ENCODE measurements at places on chromosomes 5 and 9.
A peak's percentile ranks its signal among the peaks of the same experiment; 100 is the strongest.

DNA sequence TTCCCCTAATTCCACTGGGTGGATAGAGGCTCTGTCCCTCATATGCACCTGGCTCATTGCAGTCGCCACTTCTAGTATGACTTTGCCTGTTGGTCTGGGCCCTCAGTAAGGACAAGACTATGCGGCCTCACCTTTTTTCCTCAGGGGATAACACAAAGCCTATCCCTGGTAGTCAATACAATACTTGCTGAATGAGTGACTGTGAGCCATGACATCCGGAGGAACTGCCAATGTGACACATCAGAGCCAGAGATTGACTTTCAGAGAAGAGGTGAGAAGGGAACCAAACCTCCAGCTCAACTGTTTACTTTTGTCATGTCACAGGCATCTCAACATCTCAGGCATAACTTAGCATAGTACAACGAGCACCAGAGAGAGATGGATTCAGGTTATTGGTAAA lies 371.3 kb downstream of the DMRT2 start:
- no peak for DNase-seq

DNA sequence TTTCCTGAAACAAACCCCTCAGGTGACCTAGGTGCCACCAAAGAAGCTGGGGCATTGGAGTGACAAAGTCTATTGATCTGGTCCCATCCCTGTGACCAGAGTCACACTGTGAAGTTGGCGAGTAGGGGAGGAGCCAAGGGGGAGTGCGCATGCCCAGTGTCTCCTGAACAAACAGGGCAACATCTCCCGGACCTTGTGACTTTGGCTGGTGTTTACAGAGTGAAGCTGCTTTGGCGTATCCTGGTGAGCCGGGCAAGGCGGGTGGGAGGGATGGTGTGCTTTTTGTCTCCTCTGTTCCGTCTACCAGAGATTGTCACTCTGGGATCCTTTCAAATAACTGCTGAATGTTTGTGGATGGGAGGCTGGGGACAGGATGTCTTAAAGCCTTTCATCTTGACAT lies 204.5 kb downstream of the HSPA4 start:
- DNase-seq = no peak

GRCh38 chr9:130639866-130640555 lies 24.4 kb upstream of the PRDM12 start:
- DNase-seq = no peak

DNA sequence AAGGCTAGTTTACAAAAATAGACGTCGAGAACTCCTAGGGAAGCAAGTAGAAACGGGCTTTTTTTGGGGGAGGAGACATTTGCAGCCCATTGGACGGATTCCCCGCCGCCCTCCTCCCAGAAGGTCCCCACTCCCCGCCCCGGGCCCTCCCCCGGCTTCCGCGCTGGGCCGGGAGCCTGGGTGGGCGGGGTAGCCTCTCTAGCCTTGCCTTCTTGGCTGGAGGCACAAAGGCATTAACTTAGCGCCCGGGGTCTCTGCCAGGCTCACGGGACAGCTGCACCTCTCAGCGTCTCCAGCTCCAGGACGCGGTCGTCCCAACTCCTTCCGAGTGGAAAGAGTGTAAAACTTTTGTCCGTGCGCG lies at the start of gene DMRTA1:
Gene DMRTA1 (plus strand): TSS at position 236 of the 361 bp plus-strand sequence. CDS start 242 bp downstream, outside the sequence.
- DNase-seq = peak; percentile 81

DNA sequence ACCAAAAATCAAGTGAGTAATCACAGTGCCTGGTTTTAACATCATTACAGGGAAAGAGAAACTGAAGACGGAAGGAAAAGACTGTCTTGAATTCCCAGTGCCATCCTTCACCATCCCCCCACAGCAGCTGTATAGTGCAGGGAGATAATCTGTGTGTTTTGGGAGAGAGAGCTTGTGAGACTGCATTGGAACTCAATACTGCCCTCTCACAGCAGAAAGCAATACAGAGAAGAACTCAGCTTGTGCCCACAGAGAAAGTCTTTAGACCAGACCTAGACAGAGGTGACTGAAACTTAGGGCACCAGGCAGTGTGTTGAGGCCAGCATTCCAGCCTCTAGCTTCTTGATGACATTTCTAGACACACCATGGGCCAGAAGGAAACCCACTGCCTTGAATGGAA lies 754.7 kb upstream of the CDH6 start:
- no peak for DNase-seq

- no peak for DNase-seq
These were observed 54.7 kb upstream of the TTC39B start for GRCh38 chr9:15361737-15362136.

DNA sequence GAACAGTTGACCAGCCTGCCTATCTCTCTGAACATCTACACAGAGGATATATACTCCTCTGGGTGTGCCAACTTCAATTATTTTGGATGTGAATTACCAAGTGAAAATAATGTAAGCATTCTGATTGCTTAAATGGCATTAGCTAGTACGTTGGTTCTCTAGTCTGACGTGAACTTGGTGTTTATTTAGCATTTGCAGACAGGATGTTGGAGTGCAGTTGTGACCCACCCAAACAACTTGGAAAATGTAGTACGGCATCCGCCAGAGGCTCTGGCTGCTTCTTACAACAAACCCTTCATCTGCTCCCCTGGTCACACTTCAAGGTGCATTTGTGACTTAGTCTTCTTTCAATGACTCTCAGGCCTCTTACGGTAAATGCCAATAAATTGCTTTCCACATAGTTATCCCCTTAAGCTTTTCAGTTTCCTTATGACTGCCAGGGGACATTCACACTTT lies 616.6 kb downstream of the PDE4D start:
- no peak for DNase-seq

DNA sequence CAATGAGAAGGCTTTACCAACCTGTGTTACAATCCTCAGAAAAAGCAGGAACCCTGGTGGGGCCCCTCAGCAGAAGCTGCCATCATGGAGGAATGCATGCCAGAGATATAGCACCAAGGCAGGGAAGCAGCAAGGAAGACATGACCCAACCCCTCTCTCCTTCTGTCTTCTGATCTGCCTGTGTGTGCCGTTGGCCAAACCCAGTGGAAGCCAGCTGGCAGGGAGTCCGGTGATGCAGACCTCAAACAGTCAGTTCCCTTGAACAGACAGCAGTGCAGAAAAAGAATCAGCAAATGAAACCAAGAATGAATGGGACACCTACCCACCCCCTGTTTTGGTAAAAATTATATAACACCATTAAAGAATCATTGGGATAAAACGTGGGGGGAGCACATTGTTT lies 234.2 kb downstream of the ZNF608 start:
- DNase-seq = peak; percentile 9

GRCh38 chr5:109388407-109388806 lies 21.4 kb downstream of the PJA2 start:
- peak; percentile 31 for DNase-seq

- no peak for DNase-seq
These were observed 2.0 kb upstream of the CEP72 start for GRCh38 chr5:610011-610743.

- no peak for DNase-seq
These were observed 462.1 kb upstream of the GRAMD2B start for GRCh38 chr5:125961150-125961549.

DNA sequence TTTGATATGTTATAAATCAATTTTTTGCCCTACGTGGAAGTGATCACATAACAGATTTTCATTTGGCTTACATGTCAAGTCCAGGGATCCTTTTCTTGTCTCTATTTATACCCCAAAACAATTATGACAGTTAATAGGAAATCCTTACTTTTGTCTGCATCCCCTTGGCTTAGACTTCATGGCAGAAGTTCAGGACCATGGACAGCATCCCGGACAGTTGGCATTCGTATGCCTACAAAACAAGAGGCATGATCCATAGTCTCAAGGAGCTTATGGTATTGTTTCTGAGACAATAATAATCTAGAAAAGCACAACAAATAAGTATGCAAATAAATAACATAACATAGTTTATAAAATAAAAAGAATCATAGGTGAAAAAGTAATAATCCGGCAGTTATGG lies 214.3 kb upstream of the GRIA1 start:
- DNase-seq = peak; percentile 4

DNA sequence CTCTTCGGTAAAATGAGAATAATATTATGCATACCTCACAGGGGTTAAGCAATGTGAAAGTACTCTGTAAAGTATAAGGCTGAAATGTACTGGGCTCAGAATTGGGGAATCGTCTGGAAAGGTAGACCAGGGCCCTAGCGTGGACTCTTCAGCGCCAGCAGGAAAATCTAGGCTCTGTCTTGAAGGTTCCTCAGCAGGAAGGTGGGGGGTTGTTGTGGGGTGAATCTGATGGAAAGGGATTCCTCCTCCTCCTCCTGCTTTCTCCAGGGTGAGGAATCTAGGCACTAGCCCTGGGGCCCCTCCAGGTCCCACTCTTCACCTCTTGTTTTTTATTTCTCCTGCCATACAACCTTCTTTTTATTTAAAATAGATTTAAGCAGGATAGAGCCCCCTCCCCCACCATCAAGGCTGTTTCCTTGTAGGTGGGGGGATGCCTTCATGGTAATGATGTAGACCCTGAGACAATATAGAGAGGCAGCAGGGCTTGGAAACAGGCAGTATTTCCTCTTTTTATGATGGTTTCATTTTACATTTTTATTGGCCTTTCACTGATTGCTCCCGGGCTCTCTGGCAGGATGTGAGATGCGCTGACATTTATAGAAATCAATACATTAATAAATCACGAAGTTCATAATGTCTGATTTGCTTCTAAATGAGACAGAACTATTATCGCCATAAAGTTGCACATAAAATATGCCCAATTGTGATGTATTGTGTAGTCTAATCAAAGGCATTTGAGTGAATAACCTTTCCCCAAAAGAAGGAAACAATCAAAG lies 78.9 kb upstream of the GABRP start:
- no peak for DNase-seq

GRCh38 chr9:109440117-109440515 lies 58.0 kb downstream of the PTPN3 start:
- DNase-seq = no peak

- peak; percentile 48 for DNase-seq
These were observed at the start of gene PBX3 for GRCh38 chr9:125747053-125747764. TSS of gene PBX3 (plus strand) at chr9:125747373.

- no peak for DNase-seq
These were observed 19.8 kb upstream of the AIF1L start for GRCh38 chr9:131076347-131077195.

GRCh38 chr5:170985486-170985885 lies 123.7 kb downstream of the RANBP17 start:
- DNase-seq = no peak

DNA sequence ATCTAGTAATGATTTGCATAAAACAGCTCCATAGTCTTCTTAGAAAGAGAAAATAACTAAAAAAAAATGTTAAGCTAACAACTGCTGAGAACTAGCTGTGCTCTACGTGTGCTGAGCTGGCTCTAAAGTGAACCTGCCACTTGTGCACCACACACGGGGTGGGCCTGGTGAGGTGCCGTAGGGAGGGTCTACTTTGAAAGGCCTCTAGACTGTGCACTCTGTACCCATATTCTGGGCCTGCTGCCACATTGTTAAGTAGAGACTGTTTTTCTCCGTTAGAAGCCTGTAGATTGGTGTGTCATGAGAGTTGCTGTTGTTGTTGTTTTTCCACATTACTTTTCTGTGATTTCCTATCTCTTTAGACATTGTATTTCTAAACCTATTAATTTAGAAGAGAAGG lies 93.9 kb downstream of the CD180 start:
- DNase-seq = no peak

DNA sequence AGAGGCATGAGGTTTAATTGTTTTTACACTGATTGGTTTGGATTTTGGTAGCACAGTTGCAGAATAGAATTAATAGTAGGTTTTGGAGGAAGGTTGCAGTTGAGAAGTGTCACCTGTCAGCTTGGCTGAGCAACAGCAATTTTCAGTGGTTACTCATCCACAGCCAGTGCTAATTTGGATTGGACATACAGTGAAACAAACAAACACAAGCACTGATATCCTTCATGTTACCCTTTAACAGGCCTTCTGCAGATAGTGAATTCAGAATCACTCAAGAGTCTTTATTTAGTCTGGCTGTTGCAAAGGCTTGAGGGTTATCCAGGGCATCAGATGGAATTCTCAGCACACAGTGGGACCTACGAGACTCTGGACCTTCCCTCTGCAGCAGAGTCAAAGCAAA lies 31.8 kb upstream of the POU4F3 start:
- no peak for DNase-seq

GRCh38 chr5:176916337-176916736 lies 17.2 kb upstream of the HK3 start:
- no peak for DNase-seq

- peak; percentile 69 for DNase-seq
These were observed 31.7 kb downstream of the NRG2 start for GRCh38 chr5:140011297-140011802.

DNA sequence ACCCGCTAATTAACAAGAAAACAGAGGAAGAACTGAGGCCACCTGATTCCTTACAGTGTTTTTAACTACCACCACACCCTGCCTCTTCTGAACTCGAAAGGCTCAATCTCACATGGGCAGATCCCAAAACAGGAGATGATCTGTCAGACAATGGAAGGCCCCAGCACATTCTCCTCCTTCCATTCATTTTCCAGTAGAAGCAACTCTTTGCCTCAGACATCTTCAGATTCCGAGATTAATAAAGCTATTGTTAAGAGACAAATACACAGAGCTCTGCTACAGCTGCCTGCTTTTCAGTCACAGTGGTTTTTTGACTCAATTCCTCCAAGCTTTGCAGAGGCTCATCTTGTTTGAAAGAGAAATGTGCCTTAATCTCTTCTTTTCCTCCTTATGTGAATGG lies 127.2 kb upstream of the ADAMTSL1 start:
- DNase-seq = no peak

Measured in RPMI7951 (cell line).